NB4 (cell line): ENCODE measurements at places on chromosomes 3 and 15.

DNA sequence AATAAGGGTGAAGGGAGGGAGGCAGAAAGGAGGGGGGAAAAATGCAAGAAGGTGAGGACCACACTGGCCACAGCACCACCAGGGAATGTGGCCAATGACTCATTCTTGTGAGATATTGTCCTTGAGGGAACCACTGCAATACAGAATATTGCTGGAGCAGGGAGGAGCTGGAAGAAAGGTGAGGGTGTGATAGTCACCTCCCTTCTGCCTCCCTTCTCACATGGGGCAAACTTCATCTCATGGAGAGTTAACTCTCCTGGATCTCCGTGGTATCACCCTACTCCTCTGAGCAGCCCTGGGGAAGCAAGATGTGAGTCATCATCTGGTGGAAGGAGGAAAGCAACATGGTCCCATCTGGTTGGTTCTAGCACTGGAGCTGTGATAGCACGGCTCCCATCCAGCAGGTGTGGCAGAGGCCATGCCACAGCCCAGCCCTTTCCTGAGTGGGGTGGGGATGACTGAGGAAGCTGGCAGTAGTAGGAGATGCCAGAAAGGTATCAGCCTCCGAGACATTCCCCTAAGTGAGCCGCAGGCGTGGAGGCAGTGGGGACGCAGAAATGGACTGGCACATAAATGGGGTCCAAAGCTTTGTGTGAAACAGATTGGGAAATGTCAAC, 115.9 kb upstream of the LPP start:
- no peak for DNase-seq

DNA sequence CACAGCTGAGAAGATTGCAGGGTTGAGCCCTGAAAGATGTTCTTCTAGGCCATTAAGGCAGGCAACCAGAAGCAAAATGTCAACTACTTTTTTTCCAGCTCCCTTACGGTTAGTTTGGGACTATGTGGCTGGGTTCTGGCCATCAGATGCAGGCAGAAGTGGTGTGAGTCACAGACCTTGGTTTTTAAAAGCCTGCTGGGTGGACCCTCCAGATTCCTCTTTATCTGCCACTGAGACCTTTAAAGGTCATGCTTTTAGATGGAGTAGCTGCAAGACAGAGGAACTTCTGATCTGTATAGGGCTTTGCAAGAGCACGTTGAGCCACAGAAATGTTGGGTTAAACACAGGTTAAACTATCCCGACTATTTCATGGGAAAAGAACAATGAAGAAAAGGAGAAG, 102.9 kb downstream of the CHST2 start:
- peak; percentile 79 for DNase-seq

DNA sequence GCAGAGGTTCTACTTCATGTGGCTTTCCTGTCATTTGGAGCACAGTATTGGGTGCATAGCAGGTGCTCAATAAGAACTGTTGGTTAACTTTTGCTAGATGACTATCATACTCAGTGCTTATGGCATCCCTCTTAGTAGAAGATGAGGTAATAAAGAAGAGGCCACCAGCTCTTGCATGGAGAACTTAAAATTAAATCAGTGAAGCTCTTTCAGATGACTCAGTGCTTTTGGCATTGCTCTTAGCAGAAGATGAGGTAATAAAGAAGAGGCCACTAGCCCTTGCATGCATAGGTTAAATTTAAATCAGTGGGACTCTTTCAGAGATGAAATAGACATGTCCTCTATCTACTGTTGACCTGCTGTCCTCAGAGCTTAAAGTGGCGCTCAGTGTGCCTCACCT, 109.4 kb upstream of the FGF7 start:
- no peak for DNase-seq

DNA sequence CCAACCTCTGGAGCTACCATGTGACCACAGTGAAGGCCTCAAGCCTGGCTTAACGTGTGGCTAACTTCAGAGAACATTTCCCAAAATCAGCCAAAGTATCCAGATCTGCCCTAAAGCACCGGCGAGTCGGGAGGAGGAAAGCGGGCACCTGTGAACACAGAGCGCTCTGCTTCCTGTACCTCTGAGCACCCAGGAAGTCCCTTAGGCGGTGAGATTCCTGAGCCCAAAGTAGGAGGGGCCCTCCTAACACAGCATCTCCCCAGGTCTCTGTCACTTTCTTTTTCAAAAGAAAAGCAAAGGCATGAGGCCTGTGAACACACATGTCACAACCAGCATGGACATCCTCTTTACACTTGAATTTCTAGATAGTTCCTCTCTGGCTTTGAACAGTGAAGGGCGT, 944 bp upstream of the EIF4E3 start:
- no peak for DNase-seq

GRCh38 chr3:169660709-169661360, 2.7 kb downstream of the MECOM start:
- no peak for DNase-seq

GRCh38 chr3:45607790-45608189, 13.2 kb downstream of the LIMD1 start:
- DNase-seq: no peak

DNA sequence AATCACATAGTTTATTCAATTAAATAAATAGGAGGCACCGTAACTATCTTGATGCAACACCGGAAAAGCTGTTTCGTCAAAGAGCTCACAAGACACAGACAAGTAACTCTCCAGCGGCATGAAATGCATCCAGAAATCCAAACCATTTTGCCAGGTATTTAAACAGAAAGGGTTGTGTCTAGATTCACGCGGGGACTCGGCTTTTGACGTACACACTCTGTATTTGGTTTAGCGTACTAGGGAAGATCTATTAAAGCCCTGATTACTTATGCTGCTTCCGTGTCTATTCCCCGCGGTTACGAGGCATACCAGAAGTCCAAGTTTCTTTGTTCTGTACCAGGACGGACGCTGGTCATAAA, 718 bp downstream of the BNIP2 start:
- peak; percentile 81 for DNase-seq

- DNase-seq: no peak
Observed at GRCh38 chr3:59935025-59935424, 885.2 kb upstream of the CFAP20DC start.

- no peak for DNase-seq
Observed at GRCh38 chr15:64864068-64864467, 22.4 kb downstream of the PLEKHO2 start.

DNA sequence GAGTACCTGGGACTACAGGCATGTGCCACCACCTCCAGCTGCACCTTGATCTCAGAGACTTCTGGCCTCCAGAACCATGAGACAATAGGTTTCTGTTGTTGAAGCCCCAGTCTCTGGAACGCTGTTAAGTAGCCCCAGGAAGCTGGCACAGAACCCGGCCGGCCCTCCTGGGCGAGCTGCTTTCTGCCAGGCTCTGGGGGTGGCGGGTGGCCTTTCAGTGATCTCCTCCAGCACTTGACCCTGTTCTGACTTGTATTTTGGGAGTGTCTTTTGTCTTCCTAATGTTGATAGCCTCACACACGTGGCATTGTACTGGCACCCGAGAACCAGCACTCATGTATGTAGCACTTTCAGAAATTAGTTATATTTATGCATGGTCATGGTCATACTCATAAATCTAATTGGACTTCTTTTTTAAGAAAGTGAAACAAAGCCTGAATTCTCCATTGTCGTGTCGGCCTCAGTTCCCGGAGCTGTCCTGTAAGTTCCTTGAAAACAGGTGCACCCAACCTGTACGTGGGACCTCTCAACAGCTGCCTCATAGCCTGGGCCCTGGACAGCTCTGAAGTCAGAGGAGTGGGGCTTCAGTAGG, 74.0 kb downstream of the TFRC start:
- no peak for DNase-seq

DNA sequence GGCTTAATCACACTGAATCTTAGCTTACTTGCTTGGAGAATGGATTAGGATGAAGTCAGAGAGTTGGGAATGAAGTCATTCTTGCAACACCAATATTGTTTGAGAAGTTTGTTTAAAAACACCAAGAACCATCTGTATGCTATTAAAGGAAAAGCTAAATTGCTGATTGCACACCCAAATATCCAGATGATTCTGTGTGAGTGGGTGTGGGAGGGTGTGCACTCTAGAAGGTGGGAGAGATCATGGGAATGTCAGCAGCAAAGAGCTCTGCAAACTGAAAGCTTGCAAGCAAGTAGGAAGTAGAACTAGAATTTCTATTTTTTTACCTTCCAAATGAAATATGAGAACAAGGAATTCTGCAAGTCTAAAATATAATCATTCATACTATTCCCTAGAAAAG, 364.9 kb downstream of the NR2F2 start:
- no peak for DNase-seq

GRCh38 chr3:141680620-141681389, 57.3 kb upstream of the RNF7 start:
- peak; percentile 54 for DNase-seq

GRCh38 chr15:25465835-25466234, 27.0 kb upstream of the UBE3A start:
- DNase-seq: no peak

DNA sequence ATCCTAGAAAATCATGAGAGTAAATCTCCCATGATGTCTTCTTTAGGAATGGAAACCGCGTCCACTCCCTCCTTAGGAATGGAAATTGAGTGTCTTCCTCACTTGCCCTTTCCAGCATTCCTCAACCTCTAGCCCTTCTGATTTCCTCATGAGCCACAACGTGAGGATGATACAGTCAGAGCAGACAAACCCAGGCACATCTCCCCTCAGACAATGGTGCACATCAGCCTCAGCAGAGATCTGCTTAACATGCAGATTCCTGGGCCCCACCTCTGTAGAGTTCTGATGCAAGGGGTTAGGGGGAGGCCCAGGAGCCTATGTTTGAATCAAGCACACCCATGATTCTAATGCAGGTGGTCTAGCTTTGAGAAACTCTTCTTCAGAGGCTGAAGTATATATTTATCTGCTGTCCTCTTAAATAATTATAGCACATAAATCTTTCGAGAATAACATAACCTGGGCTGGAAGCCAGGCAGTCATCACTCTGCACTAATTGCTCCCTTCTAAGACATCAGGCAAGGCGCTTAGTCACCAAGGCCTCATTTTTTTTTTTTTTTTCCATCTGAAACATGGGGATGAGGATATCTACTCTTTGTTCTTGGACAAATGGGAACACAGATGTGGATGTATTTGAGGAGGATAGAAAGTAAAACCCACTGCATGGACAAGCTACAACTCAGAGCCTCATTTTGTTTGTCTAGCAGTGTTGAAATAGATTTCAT, 81.7 kb downstream of the PRICKLE2 start:
- DNase-seq: no peak

DNA sequence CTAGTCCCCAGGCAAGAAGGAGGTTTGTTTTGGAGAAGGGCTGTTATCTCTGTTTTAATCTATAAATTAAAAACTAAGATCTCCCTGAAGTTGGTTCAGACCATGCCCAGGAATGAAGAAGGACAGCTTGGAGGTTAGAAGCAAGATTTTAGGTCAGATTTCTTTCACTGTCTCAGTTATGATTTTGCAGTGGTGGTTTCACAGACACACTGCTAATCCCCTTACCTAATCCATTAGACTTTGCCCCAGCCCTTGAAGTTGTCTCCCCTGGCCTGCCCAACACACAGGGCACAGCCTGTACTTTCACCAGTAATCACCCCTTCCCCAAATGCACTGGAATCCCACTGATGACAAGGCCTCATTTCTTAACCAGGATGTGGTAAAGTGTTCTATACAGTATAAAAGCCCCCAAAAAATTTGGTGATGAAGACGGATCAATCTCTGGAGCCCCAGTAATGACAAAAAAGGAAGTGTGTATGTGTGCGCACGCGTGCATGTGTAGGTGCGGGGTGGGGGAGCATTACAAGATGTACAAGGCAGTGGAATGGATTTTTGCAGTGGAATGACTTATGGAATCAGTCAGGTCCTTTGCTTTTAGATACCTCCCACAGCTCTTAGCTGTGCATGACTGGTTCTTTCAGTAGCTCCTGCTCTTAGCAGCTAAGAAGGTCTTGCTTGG, 73.1 kb upstream of the TERB2 start:
- DNase-seq: no peak

- DNase-seq: peak; percentile 93
Observed at GRCh38 chr15:84654689-84655453, 788 bp upstream of the WDR73 start.

- no peak for DNase-seq
Observed at GRCh38 chr15:67380921-67381320, 126.3 kb downstream of the IQCH start.

DNA sequence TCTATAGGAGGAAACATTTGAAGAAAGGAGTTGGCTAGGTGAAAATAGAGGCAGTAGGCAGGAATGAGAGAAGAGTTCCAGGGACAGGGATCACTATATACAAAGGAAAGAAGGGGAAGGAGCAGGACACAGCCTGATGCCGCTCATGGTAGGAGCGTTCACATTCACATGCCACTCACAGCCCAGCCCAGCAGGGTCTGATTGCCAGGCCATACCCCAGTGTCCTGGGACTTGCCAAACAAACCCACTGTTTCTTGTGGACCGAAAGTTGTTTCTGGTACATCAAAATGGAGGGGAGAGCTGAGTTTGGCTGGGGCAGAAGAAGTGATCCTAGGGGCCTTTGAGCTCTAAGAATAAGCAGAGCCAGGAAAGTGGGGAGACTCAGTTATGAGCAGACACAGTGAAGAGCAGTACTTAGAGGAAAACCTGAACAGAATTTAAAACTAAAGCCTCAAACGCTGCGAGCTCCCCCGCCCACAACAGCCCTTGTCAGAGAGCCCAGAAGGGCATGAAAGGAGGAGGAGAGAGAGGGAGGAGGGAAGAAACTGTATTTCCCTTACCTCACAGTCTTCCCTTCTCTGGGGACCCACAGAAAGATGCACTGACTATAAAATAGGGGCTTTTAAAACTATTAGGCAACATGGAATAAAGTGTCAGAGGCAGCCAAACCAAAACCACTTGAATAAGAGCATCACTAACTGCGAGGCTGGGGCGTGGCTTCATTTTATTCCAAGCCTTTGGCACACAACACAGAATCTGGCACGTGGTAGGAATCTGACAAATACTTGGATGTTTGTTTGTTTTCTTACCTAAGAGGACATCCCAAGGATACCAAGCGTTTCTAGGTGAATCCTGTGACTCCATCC, 129.0 kb downstream of the RPL22L1 start:
- DNase-seq: no peak

GRCh38 chr3:189096092-189096491, 75.7 kb upstream of the TPRG1 start:
- DNase-seq: no peak

DNA sequence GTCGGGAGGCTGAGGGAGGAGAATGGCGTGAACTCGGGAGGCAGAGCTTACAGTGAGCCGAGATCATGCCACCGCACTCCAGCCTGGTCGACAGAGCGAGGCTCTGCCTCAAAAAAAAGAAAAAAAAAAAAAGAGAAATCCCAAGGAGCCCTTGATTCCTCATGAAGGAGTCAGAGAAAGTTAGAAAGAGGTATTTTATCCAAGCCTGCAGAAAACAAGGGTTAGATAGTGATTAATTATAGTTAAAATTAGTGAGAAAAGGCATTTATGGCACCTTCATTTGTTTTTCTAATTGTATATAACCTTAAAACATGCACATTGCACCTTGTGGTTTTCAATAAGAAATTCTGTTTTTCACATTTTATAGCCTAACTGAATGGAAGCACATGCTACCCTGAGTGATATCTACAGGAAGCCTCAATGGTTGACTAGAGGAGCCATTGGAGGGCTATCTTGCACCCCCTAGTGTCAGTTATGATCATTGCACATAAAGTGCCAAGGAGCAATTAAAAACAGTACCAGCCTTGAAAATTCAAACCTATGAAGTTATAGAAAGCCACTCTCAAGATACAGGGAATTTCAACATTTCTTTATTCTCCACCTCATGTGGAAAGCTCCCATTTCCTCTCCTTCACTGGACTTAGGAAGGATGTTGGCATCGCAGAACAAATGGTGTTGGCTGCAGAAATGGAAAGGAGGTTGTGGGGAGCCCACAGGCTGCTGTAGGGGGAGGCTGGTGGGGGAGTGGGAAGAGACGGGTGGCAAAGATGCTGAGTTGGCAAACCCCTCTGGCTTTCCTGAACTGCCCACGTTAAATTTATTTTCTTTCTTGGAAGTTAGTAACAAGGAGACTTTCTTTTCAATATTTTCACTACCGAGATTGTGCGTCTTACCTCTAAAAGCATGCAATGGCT, 48.5 kb downstream of the ITGA11 start:
- peak; percentile 66 for DNase-seq
